Osteocyte (in vitro differentiated cells): ENCODE measurements at places on chromosomes 5 and 9. TPM values are rescaled to one million over a fixed set of nuclear protein-coding genes. Genes with fewer than 3 reads are reported as not detected.
A peak's percentile ranks its signal among the peaks of the same experiment; 100 is the strongest.

GRCh38 chr9:122394265-122395125 is 23.7 kb downstream of the PTGS1 start:
- DNase-seq = peak; percentile 56

Gene CCNI2
- not detected in 2 replicates for total RNA-seq

- no peak for DNase-seq
These were observed 154.8 kb downstream of the RAB3C start for GRCh38 chr5:58737671-58738070.

Gene SLC27A6
- 0.26 TPM in 1 of 2 replicates, not detected in the other for total RNA-seq

DNA sequence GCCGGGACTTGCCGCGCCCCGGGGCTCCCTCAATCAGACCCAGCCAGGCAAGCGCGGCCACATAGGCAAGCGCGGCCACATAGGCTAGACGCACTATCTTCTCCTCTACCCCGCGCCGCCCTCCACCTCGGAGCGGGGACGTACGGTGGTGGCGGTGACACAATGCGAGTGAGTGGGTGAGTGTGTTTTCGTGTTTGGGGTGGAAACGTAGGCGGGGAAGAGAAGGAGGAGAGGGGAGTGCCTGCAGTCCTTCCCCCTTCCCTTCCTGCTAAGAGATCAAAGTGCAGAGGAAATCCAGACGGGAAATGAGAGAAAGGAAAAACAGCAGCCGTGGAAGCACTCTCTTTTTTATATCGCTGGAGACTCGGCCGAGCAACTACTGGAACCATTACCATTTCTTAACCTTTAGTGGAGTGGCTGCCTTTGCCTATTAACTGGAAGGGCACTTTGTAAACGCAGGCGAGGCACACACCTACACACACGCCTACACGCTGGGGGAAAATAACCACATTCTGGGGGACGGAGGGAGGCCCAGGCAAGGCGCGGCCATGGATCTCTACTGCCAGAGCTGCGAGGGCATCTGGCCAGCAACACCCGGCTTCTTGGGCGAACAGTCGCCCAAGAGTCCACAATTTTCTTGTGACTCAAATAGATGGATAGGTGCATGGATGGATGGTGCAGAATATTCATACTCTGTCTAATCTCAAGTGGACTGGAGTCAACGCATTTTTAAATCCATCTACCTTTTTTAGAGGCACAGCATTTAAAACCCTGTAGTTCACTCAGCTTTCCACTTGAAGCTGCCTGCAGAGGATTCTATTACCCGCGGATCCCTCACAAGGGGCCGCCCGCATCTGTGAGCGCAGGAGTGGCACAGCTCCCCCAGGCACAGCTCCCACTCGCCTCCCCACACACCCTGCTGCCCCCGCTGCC is 2.1 kb downstream of the EDIL3 start:
- peak; percentile 87 for DNase-seq

Gene OBP2B
- not detected in 2 replicates for total RNA-seq

Gene SPATA31E1
- total RNA-seq = not detected in 2 replicates

DNA sequence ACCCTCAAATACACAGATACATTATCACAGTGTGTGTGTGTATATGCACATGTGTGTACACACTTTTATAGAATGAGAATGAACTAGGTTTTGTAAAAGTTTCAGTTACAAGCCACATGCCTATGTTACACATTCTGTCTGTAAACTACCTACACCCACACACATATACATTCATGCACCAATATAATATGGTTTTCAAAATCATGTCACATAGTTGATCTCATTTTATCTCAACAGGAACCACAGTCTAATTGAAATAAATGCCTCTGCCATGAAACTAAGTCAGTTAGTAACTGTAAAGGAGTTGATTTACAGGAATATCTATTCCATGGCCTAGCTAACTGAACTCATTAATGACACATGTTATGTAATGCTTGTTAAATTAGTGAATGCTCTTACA is 646.6 kb downstream of the PDE4D start:
- DNase-seq = no peak

GRCh38 chr5:135462304-135462703 is 10.2 kb upstream of the TIFAB start:
- DNase-seq = no peak

Gene CDX1
- 0.71 and 1.0 TPM in 2 replicates for total RNA-seq

Gene FBXO38
- total RNA-seq = 50.1 TPM in 2 replicates

Gene SLC24A2
- not detected in 2 replicates for total RNA-seq

DNA sequence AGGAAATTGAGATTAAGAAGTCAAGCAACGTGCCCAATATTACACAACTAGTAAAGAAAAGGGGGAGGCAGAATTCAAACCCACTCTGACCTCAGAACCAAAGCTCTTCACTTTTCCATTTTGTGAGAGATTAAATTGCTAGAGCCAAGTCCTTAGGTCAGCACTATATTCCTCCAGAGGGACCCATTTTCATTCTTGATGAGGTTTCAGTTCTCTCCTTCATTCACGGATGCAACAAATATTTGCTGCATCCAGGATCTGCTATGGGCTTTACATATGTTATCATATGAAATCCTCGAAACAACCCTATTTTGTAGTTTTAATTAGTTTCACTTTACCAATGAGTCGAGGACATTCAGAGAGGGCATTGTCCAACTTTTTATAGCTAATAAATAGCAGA is 239.2 kb downstream of the EFNA5 start:
- DNase-seq = no peak

- DNase-seq = no peak
These were observed 4.5 kb upstream of the GMCL2 start for GRCh38 chr5:178191661-178192060.

GRCh38 chr5:179267671-179268083 is 77.6 kb downstream of the ADAMTS2 start:
- no peak for DNase-seq

GRCh38 chr5:80231243-80231642 is 24.6 kb downstream of the SERINC5 start:
- no peak for DNase-seq

Gene FABP6
- total RNA-seq = not detected in 2 replicates

Gene GNAQ
- 65.9 and 71.2 TPM in 2 replicates for total RNA-seq

Gene GPR151
- not detected in 2 replicates for total RNA-seq

GRCh38 chr5:33612386-33612785 is 171.6 kb downstream of the TARS1 start:
- DNase-seq = no peak

GRCh38 chr5:39203275-39203922 is 16.0 kb downstream of the FYB1 start:
- no peak for DNase-seq

DNA sequence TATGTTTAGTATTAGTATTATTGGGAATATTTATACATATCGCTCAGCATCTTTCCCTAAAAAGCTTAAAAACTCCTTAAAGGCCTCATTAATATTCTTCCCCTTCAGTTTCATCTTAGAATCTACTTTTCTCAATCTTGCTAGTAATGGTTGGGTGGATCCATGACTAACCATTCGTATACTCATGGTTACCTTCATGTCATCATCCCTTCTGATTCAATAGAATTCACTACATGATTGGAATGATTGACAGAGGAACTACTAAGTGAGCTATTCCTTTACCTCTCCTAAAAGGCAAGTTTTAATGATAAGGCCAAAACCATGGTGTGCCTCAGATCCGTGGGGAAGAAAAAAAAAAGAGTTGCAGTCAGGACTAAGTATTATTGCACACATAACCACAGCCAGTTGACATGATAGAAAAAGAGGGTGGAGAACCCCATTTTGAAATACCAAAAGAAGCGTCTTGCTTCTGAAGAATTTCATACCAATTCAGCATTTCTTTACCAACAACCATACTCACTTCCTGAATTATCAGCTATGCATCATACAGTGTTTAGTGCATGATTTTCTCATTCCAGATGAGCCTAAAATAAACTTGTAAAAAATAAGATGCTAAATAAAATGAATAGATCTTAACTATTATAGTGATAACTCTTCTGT is 624.6 kb downstream of the PDE4D start:
- no peak for DNase-seq

DNA sequence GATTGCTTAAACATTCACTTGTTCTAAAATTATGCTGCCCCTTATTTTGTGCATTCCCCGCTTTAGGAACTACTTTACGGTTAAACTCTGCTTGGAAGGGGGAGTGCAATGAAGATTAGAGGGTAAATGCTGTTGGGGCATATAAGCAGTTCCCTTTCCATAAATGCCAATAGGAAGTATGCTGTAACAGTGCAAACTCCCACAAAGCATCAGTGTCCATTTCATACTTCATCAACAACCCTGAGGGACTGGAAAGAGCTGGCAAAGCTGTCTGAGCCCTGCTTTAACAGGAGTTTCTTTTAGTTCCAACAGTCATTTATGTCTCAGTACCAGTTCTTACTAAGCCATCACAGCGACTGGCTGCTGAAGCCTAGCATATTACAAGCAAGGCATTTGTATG is 1.8 kb downstream of the ACTL7A start:
- DNase-seq = no peak

DNA sequence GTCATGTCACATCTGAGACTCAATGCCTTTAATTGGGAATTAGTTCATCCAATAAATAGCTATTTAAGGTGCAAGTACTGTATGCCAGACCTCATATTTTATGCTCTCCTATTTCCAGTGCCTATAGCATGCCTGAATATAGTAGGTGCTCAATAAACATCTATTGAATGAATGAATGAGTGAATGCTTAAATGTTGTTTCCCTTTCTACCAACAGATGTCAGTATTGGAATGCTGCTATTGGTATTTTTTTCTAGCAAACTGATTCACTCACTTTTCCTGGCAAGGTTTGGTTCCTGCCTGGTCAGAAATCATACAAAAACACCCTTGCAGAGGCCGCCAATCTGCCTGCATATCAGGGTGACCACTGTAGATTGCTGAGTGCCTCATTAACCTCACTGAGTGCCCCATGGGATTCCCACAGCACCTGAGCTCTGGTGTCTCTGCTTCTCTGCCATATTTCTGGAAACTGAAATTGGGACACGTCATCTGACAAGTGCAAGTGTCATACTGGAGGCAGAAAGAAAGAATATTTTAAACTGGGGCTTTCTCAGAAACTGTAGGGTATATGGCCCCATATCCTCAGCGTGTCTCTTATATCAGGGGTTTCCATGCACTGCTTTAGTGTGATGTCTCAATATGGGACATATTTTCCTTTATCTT is 359.7 kb downstream of the TRIM32 start:
- DNase-seq = no peak

GRCh38 chr9:98786750-98787510 is 9.4 kb downstream of the ANKS6 start:
- peak; percentile 56 for DNase-seq

GRCh38 chr9:93298498-93299417 is 114.8 kb downstream of the WNK2 start:
- no peak for DNase-seq

Gene LRRC19
- total RNA-seq = not detected in 2 replicates

GRCh38 chr5:504326-505154 is 19.7 kb downstream of the SLC9A3 start:
- no peak for DNase-seq

DNA sequence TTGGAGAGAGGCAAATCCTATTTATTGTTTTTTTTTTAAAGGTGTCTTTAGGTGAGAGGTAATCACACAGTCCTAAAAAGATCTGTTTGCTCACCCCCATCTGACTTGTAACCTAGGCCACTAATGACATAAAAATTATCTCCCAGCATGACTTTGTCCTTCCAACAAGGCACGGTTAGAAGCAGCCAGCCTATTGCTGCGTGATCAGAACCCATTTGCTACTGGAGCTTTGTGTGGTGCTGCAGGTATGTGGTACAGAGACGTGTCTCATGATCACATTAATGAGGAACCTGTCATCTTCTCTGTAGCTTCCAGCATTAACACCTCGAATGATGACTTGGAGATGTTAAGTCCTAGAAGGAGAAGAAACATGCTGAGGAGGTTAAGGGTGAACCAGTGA is 555.8 kb upstream of the TLE4 start:
- no peak for DNase-seq

Gene AIF1L
- 26.3 and 31.1 TPM in 2 replicates for total RNA-seq

Gene HSPA4
- 94.9 and 107 TPM in 2 replicates for total RNA-seq

DNA sequence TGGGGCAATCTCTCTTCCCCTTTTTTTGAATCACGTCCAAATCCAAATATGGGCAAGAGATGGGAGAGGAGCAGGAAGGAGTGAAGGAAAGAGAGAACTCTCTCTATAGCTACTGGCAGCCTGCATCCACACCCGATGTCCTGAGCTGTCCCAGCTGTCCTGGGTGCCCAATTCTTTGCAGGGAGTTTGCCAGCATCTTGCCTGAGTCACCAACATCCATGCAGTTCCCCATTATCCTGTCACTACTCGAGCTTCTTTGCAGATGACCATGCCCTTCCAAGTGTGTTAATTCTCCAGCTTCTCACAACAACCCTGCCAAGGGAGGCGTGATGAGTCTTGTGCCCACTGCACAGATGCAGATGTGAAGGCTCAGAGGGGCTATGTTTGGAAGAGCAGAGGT is 127.1 kb downstream of the NSG2 start:
- no peak for DNase-seq

DNA sequence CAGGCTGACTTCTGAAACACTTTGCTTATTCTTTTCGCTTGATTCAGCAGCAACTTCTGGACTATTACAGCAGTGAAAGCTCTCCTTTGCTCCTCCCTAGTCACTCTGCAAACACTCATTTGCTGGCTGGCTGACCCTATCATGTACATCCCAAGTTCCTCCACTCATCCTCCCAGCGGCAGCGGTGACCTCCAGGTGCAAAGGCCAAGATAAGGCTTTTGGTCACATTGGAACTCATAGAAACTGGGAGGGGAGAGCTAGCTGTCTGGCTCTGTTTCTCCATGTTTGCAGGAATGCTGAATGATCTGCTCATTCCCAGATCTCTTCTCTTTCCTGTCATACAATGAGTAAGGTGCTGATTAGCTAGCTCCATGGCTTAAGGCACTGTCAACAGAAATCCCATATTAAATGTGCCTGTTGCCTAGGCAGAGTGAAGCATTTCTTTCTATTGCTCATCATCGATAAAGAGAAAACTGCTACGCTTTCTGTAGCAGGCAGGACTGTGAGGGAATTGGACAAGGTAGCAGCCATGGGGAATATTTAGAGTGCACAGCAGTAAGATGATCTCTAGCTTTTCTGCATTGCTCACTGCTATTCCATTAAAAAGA is 250.5 kb upstream of the PDE4D start:
- no peak for DNase-seq

Gene CDKN2A
- 14.3 and 16.0 TPM in 2 replicates for total RNA-seq

- no peak for DNase-seq
These were observed 175.1 kb downstream of the ACER2 start for GRCh38 chr9:19583890-19584289.

GRCh38 chr9:92507496-92507895 is 25.2 kb upstream of the ASPN start:
- DNase-seq = no peak

Gene FAXDC2
- 23.7 and 25.7 TPM in 2 replicates for total RNA-seq

DNA sequence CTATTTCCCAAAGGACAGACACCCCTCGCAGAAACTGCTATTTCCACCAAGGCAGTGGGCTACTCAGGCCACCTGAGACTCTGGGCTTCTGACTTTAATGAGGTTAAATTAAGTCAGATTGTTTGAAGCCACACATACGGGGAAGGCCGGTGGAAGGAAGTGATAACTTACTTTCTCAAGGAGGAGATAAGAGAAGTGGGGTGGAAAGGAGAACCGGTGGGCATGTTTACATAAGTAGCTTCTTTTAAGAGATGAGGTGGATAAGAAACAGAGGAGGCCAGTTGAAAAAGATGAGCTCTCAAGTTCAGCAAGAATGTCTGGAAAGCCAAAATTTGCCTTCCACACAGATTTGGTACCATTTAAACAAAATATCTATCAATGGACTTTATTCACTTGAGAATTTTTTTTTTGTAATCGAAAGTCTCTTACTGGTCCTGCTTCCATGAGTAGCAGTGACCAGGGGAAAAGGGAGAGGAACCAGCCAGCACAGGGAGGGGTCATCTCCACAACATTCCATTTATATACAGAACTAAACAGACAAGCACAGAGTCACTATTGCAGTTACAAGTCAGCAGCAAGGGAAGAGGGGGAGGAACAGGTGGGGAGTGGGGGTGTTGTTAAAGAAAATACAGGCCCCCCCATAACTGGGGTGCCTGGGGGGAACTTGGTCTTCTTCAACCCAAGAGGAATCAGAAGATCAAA is 20.0 kb downstream of the CCDC125 start:
- no peak for DNase-seq

Gene ENHO
- 0.86 and 1.0 TPM in 2 replicates for total RNA-seq
